ENCODE measurements at places on chromosomes 7 and 10. TPM values are rescaled to one million over a fixed set of nuclear protein-coding genes. Genes with fewer than 3 reads are reported as not detected.
A peak's percentile ranks its signal among the peaks of the same experiment; 100 is the strongest.

DNA sequence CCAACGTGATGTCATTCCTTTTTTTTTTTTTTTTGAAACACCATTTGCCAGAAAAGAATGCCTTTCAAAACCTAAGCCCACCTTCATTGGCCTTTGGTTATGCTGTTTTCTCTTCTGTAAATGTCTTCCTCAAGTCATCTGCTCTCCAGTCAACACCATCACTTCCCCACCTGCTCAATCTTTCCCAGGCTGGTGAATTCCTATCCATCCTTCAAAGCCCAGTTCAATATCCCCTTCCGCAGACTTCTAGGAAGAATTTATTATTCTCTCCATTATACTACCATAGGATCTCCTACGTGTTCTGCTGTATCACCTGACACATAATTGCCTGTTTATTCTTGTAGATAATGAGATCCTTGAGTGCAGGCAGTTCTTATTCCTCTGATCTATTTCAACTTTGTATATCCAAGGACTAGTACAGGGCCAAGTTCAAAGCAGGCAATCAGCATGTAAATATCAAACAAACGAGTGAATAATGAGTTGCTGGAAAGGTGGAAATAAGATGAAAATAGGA, 73.5 kb upstream of the PRR15 start:
- no peak for DNase-seq

GRCh38 chr10:74079936-74080590, 70.6 kb downstream of the AP3M1 start:
- DNase-seq, result no peak

INMT gene
- total RNA-seq, result 0.50 TPM

DNA sequence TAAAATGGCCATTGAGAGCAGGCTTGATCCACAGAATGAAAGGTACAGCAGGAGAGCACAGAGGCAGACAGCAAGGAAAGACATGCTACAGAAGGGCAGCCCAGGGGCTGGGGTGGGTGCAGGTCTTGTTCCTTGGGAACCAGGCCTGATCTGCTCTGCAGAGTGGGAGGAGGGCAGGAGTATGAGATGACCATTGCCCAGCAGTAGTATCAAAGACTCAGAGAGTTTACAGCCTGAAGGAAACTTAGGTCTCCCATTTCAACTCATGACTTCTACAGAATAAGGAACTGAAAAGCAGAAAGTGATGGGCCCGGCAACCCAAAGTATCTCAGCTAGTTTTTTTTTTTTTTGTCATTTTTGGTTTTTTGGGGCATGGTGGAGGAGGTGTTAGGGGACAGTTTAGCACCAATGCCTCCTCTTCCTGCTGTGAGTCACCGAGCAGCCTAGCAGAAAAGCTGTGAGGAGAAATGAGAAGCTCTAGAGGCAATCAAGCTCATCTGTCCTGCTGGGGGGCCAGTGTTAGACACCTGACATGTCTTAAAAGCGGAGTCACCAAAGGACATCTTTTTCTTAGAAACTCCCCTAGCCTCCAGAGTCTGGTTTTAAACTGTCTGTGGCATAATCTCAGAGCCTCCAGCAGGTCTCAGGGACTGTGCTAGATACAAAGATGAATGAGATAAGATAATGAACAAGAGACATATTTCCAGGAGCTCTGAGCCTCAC, 34.3 kb upstream of the HERPUD2 start:
- DNase-seq, result peak; percentile 72

AGAP3 gene
- total RNA-seq, result 526 TPM

GRCh38 chr7:131957338-131958020, 401.1 kb upstream of the PODXL start:
- peak; percentile 80 for DNase-seq

RNF32 gene
- 2.3 TPM for total RNA-seq

GRCh38 chr10:99775850-99776249, 6.6 kb upstream of the ABCC2 start:
- DNase-seq, result no peak

DNA sequence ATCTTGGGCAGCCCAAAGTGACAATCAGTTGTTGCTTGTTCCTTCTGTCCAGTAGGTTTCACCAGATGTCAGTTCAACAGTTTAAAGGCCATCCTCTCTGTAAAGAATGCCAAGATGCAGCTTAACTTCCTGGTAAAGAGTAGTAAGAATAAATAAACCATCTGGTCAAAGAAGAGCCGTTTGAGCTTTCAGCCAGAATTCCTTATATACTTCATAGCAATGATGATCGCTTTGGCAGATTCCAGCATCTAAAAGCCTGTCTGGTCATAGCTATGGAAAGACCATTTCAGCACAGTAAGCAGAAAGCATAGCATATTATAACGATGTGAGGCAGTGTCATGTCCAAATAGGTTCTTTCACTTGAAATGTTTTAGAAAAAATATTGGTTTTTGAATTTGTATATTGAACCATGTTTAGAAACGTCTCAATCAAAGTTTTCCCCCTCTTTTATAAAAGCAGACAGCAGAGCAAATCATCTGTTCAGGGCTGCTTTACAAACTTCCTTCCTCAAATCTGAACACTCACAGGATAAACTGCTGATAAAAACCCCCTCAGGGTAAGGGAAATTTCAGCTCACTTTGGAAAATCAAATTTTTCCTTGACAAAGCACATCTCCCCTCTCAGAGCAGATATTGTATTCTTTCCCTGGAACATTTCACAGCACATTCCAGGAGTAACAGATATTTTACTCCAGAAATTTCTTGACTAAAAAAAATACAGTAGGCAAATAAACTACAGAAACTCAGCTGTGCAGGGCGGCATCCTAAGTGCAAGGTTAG, 184.1 kb downstream of the NOC3L start:
- no peak for DNase-seq

DNA sequence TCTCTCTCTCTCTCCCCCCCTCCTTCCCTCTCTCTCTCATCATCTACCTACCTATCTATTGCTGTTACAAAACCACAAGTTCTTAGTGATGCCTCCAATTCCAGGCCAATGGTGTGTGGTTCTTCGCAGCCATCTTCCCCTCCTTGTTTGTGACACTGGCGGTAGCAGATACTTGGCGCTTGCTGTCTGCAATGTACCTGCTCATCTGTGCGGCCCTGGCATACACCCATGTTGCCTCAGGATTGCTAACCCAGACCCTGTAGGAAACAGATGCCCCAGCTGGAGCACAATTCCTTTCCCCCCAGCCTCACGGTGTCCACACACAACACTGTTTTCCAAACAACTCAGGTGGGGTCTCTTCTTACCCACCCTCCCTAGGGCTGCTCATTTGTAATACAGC, 13.6 kb upstream of the DPYSL4 start:
- DNase-seq, result no peak

SLC29A4 gene
- 28.6 TPM for total RNA-seq

GRCh38 chr10:36336315-36336714, 694.2 kb upstream of the FZD8 start:
- no peak for DNase-seq

- no peak for DNase-seq
Measured at GRCh38 chr10:88125766-88126165, 262.3 kb downstream of the PTEN start.

- DNase-seq, result no peak
Measured at GRCh38 chr10:74282151-74282847, 131.3 kb downstream of the ADK start.

DNA sequence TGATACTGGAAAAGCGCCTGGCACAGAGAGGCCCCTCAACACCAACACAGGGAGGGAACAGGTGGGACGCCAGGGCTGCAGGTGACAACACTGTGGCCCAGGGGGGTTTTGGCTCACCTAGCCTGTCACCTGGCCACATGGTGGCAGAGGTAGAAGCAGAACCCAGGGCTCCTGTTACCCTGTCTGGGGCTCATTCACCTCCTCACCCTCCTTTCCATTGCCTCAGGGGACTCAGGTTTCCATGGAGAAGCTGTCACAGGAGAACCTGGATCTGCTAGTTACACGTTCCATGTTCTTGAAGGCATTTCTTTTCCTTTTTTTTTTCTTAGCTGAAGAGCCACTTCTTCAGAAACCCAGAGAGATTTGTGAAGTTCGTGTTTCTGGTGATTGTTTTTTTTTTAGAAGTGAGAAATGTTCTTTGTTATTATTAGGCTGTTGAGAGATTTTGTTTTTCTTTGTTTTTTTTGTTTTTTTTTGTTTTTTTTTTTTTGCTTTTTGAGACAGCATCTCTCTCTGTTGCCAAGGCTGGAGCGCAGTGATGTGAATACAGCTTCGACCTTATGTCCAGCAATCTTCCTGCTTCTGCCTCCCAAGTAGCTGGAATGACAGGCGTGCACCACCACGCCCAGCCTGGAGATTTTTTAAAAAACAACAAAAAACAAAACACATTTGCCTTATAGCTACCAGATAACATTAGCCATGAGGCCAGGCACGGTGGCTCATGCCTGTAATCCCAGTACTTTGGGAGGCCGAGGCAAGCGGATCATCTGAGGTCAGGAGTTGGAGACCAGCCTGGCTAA, 16.0 kb downstream of the DENND2A start:
- DNase-seq, result no peak

DNA sequence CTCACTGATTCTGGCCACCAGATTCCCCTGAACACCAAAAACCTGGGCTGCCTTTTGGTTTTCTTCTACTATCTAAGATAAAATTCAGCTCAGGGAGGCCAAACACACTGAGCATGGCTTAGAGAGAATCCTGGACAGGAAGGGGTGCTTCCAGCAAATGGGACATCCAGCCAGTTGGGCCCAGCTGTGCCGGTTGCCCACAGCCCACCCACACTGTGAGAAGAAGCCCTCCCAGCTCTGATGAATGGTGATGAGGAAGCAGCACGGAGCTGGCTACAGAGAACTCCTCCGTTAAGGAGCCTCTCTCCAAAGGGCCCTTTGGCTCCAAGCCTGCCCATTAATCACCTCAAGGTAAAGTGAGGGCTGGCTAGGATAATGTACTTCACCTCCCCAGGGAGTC, 15.9 kb downstream of the LRRC18 start:
- DNase-seq, result no peak

GIMAP4 gene
- total RNA-seq, result 30.7 TPM

DNA sequence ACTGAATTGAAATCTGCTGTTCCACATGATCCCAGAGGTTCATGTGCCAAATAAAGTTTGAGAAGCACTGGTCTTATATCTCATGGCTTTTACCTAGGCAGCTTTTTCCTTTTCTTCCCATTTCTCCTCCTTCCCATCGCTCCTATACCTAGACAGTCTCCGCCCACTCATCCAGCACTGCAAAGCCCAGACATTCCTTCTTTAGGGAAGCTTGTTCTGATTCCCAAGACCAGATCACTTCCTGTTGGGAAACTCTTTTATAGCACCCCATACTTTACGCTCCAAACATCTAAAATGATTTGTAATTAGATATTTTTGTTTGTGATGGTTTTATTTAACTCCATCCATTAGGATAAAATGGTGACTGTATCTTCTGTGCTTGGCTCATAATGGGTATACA, 75.9 kb downstream of the BMPER start:
- no peak for DNase-seq

COG5 gene
- 41.6 TPM for total RNA-seq

GRCh38 chr7:118259115-118259514, 34.6 kb downstream of the ANKRD7 start:
- no peak for DNase-seq

- DNase-seq, result no peak
Measured at GRCh38 chr10:22597138-22597537, 117.2 kb downstream of the PIP4K2A start.

All from dorsolateral prefrontal cortex (tissue), 122 donors.